ENCODE measurements at places on chromosomes 7 and 10.

- peak; percentile 5 for DNase-seq
Measured at GRCh38 chr7:149310113-149310836, 48.3 kb downstream of the ZNF783 start.

GRCh38 chr7:134645935-134646334 is 718 bp upstream of the BPGM start:
- DNase-seq: no peak

GRCh38 chr7:82325416-82325815 is 118.2 kb downstream of the CACNA2D1 start:
- DNase-seq: no peak

DNA sequence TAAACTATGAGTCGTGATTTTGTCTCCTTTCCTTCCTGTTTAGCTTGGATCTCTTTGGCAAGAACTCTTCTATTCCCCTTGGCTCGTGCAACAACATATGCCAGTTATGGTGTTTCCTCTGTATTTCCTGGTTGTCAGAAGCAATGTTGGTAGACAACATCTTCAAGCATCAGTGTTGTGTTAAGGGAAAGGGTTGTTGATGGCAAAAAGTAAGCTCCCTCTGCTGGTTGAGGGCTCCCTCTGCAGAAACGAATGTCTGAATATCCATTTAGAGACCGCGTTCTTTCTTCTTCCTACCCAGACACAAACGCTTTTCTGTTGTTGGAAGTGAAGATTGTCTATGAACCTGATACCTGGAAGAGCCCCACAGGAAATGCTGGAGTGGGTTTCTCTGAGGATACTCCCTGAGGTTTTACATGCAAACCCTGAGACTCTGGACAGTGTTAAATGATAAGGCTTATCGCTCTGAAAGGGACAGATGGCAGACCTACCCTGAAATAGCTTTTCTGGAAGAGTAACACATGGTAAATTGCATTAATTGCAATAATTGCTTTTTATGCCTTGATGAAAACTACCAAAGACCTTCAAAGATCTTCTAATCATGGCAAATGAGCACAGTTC is 23.5 kb upstream of the C1QL3 start:
- no peak for DNase-seq

DNA sequence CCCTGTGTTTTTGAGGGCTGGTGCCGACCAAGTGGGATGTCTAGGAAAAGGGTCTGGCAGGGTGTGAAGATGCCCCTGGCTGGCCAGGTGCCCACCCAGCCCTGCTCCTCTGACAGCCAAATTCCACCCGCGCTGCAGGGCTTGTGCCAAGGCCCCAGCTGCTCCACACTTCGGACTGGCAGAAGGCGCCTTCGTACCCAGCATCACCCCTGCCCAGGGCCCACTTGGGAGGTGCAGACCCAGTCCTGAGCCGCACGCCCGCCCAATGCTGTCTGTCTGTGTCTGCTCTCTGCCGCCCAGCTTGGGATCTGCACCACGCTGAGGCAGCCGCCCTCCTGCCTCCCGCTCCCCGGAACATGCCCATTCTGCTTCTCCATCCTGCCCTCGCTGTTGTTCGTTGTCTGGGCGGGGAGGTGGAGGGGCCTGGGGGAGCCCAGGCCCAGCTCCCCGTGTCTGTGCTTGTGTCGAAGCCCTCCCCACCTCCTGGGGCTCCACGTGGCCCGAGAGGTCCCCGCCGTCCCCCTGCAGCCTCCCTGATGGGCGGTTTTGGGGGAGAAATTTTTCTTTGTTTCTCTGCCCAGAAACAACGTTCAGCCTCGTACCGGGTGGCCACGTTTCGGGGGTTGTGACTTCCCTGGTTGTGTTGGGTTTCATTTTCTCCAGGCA is 36.9 kb upstream of the PPIF start:
- no peak for DNase-seq

DNA sequence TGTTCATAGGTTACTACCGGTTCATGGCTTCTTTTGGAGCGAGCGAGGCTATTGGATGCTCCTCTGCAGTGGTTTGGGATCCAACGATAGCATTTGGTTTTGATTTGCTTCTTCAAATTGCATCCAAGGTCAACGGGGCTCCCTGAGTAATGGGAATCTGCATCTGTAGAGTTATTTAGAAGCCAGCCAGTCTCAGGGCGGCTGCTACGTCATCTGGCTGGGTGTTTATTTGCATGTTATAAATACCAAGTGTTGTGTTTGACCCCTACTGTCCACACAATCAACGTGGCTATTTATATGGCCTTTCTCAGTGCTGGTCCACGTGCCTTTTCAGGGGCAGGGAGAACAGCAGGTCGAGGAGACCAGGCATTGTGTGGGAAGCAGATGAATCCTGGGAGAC is 137.7 kb downstream of the PRPF18 start:
- DNase-seq: no peak

DNA sequence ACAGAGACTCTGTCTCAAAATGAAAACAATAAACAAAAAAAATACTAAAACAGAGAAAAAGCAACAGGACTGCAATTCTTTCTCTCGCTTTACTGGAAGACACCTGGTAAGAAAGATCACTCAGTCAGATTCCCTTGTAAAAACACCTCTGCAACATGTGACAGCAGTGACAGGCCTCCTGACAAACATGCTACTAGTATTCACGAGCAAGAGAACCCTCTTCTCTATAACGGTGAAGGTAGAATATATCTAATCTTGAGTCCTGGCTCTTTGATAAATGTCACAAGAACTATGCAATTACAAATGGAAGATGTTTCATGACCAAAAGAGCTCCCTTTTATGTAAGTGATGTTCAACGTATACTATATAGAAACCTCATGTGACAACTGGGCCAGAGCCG is 986.7 kb upstream of the LRRN3 start:
- no peak for DNase-seq

DNA sequence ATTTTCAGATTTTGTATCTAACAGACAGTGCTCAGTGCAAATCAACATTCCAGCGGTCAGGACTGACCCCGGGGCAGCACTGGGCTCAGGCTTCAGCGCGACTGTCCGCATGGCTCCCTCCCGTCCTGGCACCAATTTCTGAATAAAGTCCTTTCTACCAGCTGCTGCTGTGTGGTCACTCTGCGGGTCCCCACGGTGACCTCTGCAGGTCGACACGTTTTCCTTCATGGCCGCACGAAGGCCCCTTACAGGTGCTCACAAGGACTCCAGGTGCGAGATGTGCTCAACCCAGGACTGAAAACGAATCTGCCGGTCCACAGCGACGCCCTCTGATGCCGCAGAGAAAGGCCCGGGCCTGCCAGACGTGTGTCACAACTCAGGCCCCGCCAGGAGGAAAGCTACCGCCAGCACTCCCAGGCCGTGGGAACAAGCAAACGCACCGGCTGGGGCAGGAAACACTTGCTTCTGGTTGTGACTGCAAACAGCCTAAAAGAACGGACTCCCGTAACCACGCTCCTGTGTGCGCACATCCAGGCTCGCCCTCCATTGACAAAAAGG is 3.7 kb upstream of the UTF1 start:
- no peak for DNase-seq

GRCh38 chr7:117349570-117349969 is 26.7 kb upstream of the WNT2 start:
- DNase-seq: no peak

DNA sequence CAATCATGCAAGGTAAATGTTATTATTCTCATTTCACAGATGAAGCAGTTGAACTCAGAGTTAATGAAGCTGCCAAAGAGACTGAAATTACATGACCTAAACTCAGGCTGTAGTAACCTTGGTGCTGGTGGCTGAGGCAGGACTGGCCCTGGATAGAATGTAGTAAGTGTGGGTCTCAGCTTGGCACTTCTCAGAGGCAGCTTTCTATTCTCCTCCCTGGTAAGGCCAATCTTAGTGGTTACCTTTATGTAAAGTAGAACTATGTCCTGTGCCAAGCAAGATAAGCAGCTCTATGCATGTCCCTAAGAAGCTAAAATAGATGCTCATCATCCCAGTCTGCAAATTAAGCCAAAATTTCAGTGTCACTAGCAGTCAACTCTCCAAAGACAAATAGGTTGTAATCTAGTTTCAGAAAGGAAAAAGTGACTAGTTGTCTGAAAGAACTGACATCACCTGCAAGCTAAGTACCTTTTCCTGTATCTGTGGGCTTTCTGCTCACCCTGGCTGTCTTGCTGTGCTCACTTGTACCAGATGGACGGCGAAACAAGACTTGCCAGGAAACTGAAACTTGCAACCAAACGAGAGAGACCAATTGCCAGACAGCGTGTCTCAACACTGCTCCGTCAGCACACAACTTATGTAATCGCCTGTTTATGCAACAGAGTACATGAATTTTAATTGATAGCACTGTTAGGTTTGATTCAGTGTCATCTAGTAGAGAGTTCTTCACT is 43.7 kb downstream of the CH25H start:
- no peak for DNase-seq

GRCh38 chr7:39709029-39709428 is 85.7 kb downstream of the RALA start:
- DNase-seq: no peak

- DNase-seq: no peak
Measured at GRCh38 chr7:66070222-66070621, 5.4 kb upstream of the ASL start.

DNA sequence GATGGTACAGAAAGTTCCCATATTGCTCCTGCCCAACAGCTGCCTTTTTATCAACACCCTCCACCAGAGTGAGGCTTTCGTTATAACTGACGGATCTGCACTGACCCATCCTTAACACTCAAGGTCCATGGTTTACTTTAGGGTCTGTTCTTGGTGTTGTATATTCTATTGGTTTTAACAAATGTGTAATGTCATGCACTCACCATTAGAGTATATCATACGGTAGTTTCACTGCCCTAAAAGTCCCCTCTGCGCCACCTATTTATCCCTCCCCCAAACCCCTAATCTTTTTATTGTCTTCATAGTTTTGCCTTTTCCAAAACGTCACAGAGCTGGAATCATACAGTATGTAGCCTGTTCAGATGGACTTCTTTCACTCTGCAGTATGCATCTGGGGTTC is 102.8 kb upstream of the TNS3 start:
- no peak for DNase-seq

DNA sequence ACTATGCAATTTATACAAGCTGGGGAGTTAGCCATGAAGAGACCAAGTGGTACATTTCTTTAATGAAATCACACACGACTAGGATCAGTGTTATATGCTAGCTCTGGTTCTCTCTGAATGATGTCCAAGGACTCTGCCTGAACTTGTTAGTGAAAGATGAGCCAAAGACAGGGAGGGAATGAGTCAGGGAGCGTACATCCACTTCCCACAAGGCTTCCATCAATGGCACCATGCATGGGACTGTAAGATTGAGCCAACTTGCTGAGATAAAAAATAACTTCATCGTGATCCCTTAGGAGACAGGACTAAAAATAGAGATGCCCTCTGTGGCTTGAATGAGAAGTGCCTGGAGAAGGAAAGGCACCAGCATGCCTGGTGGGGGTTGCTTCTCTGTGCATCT is 629.7 kb downstream of the ACTR3B start:
- DNase-seq: no peak

- no peak for DNase-seq
Measured at GRCh38 chr10:125868372-125868975, 12.6 kb downstream of the DHX32 start.

DNA sequence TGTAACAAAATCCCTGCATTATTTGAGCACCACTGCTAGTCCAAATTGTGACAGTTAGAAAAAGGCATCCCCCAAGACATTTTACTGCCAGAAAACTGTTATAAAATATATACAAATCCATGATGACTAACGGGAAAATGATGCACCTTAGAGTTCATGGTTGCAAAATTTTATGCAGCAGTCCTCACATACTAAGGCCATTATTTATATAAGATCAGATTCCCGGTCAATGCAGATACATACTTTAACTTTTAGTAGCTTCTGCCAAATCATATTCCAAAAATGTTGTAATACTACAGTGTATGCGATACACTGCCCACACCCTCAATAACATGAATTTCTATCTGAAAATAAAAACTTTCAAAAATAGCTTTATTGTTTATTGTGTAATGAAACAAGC is 239.9 kb upstream of the ZNF32 start:
- DNase-seq: no peak

- DNase-seq: no peak
Measured at GRCh38 chr7:45663167-45663921, 89.2 kb downstream of the ADCY1 start.

- no peak for DNase-seq
Measured at GRCh38 chr10:67722113-67722512, 26.1 kb upstream of the CTNNA3 start.

- DNase-seq: no peak
Measured at GRCh38 chr7:83947260-83947659, 247.3 kb downstream of the SEMA3A start.

DNA sequence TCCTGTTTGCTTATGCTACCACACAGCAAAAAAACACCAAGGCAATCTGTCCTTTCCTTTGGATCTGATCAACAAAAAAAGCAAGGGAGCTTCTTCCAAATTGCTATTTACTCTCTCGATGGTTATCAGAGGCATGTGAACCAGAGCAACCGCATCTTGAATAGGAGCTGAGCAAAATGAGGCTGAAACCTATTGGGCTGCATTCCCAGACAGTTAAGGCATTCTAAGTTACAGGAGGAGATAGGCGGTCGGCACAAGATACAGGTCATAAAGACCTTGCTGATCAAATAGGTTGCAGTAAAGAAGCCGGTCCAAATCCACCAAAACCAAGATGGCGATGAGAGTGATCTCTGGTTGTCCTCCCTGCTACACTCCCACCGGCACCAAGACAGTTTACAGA is 76.8 kb upstream of the FRMD4A start:
- no peak for DNase-seq

DNA sequence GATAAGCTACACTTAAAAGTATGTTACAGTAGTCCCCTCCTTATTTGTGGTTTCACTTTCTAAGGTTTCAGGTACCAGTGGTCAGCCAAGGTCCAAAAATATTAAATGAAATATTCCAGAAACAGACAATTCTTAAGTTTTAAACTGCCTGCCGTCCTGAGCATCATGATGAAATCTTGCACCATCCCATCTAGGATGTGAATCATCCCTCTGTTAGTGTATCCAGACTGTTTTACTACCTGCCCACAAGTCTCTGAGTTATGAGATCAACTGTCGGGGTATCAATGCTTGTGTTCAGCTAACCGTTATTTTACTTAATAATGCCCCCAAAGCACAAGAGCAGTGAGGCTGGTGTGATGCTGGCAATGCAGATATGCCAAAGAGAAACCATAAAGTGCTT is 11.4 kb downstream of the KDM7A start:
- no peak for DNase-seq

GRCh38 chr10:59865101-59865500 is 41.3 kb downstream of the CCDC6 start:
- DNase-seq: no peak

GRCh38 chr10:15349112-15349511 is 22.0 kb downstream of the FAM171A1 start:
- DNase-seq: no peak

- DNase-seq: no peak
Measured at GRCh38 chr7:12761111-12761510, 73.7 kb downstream of the ARL4A start.

GRCh38 chr7:840001-840600 is 7.8 kb downstream of the SUN1 start:
- no peak for DNase-seq

DNA sequence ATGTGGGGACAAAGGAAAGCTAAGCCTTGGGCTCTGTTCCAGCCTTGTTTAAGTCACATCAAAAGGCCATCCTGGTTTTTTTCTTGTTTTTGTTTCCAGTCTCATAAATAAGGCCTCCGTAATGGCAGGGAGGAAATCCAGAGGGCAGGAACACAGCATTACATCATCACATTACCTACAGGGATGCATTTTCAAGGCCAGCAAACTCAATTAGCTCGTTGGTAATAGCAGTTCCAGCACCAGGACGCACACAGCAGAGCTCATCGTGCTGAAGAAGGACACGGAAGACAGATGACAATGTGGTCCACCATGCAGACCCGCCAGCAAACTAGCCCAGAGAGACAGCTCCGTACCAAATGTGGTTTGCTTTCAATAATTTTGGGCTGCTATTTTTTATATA is 1209.2 kb downstream of the TYW1 start:
- no peak for DNase-seq

Data from NCI-H2081 treated with DMSO at 0.1 percent for 48 hours (cell line).